NCI-H1436 (cell line): ENCODE measurements at places on chromosomes 16 and 17.

- peak; percentile 51 for DNase-seq
Measured at GRCh38 chr16:11257131-11257938, 1.3 kb upstream of the SOCS1 start.

DNA sequence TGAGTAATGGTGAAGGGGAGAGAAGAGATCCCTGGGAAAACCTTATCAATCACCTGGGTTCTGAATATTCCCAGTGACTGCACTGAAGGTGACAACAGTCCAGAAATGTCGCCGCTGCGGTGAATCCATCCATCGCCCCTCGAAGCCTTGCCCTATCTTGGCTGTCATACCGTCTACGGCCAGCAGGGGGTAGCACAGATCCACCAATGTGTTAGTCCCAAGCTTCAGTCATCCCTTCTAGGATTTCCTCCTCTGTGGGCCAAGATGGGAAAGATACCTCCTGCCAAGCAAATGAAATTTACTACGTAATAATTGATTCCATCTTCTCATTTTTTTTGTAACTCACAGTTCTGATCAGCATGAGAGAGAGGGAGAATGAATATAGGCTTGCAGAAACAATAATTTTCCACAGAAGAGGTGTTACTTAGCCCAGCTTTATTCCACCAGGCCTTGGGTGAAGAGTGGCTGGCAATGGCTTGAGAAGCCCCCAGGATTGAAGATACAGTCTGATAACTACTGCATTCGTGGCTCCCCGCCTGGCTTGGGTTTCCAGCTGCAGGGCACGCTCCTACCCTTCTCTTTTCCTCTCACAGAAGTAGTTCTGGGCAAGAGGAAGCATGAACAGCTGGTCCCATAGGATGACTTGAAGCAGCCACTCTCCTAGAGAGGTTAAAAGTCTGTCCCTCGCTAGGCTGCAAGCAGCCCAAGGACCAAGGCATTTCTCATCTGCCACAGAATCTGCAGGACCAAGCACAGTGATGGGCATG, 2.6 kb upstream of the FMNL1 start:
- DNase-seq = peak; percentile 84

DNA sequence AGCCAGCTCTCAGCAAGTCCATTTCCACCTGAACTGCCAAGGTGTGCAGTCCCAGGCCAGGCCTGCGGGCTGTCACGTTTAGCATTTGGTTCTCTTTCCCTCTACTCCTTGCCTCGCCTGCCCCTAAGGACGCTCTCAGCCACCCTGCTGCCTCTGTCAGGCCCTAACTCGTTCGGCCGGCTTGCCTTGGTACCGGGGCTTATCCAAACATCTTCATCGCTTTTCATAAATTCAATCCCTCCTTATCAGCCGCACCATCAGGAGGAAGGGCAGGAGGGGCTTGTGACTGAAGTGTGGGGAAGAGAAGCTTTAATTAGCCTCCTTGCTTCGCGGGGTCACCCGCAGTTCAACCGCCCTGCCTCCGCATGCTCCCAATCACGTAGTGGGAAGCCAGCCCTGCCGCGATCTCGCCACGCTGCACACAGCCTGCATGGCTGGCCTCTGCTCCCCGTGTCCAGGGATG, 231.1 kb downstream of the SOX9 start:
- no peak for DNase-seq

DNA sequence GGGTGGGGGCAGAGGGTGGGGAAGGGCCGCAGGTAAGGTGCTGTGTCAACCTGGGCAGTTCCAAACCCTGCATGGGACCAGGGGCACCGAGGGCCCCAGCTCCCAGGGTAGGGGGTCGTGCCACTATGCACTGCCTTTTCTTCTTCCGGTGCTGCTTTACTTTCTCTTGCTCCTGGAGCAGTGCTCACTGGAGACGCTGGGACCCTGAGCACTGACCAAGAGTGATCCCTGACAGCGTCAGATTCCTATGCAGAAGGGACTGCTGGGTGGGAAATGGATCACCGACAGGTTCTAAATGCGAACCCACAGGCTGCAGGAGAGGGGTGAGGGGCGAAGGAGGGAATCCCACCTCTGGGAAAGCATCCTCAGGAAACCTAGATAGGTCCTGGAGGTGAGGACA, 470.1 kb downstream of the SOX9 start:
- no peak for DNase-seq

DNA sequence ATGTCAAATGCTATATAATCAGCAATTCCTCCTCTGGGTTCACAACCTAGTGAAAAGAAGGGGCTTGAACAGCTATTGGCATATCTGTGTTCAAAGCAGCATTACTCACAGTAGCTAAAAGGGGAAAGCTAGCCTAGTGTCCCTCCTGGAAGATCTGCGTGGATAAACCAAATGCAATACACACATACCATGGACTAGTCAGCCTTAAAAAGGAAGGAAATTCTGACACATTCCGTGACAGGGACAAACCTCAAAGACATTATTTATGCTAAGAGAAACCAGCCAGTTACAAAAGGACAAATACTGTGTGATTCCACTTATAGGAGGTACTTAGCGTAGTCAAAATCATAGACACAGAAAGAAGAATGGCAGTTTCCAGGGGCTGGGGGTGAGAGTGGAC, 90.1 kb downstream of the XYLT1 start:
- DNase-seq = no peak

DNA sequence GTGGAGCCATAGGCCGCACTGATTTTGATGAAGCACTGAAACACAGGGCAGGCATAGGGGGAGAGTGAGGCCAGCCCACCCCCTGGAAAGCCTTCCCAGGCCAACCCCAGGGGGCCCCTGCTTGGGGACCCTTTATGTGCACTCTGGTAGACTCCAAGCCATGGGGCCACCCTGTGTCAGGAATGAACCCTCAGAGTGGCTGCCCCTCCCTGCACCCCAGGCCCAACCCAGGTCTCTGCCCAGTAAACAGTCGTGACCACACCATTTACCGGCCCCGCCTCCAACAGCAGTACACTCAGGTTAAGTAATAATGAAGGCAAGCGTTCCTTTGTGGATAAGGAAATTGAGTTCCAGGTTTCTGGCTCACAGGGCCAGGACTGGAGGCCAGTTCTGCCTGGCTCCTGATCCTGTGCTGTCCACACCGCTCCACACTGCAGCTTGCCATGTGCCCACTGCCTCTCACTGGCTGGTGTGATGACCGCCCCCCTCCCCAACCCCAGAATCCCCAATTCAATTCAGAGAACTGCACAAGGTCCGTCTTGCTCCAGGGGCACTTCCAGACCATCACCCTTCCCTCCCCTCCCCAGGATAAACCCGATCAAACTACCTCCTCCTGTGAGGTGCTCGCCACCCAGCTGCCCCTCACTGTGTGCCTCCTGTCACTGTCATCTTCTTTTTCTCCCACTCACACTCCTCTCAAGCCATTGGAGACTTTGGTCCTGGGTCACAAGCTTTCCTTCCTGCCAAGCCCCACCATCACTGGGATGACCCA, 13.6 kb downstream of the PIMREG start:
- no peak for DNase-seq
